ENCODE measurements at places on chromosomes 11 and 22.

GRCh38 chr11:2381494-2382128 lies 4.5 kb downstream of the CD81 start:
- no peak for DNase-seq

- DNase-seq = no peak
These were observed 97.3 kb downstream of the GALNT18 start for GRCh38 chr11:11524436-11525061.

DNA sequence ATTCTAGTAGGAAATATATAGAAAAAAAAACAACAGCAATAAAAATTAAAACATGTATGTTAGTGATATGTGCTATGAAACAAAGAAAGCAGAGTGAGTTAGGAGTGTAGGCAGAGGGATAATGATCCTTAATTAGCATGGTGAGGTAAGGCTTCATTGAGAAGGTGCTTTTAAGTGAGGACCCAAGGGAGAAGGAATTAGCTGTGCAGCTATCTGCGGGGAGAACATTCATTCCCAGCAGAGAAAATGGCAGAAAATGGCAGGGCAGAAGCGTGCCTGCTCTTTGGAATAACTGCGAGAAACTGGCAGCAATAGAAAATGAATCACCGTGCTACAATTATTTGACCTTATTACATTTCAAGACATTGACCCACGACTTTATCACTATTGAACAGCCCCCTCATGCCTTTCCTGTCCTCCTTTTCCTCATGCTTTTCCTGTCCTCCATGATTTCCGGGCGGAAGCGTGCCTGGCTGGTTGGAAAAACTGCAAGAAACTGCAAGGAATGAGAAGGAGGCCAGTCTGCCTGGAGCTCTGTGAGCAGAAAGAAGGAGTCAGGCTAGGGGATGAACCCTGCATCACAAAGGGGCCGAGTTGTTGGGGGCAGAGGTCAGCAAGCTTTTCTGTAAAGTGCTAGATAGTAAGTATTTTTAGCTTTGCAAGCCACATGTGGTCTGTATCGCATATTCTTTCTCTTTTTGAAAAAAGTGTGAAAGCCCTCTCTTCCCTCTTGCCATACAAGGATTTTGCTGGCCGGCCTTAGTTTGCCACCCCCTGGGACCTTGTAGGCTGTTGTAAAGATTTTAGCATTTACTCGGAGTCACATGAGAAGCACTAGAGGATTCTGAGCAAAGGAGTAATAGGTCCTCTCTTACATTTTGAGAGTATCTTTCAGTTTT lies 37.1 kb upstream of the SWAP70 start:
- DNase-seq = no peak

DNA sequence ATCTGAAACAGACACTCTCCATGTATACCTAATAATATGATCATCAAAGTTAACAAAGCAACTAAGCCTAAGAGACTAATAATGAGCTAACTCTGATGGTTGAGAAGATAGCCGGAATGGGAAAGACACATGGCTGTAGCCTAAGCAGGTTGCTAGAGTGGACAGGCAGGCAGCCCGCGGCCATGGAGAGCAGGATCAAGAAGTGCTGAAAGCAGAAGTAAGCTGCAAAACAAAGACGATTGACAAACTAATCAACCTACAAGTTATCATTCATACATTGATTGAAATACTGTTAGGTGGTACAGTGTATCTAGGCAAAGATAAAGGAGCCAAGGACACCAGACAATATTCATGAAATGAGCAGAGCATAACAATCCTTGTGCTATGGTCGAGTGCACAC lies 29.3 kb downstream of the SLN start:
- no peak for DNase-seq

DNA sequence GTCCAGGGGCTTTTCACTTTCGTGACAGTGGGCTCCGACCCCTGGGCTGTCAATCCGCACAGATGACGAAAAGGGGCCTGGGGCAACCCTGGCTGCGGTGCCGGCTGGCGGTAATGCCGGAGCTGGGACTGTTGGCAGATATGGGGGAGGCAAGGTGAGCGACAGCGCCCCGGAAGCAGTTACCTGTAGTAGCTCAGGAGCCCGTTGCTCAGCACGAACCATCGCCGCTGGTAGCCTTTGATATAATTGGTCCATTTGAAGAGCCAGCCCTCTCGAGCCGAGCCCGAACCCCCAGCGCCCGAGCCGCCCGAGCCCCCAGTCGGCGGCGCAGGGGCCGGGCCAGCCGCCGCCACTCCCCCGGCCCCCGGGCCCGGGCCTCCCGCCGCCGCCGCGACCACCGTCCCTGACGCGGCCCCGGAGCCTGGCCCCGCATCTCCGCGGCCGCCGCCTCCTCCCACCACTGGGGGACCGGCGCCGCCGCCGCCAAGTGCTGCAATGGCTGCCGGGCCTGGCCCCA lies 396 bp downstream of the OSBP start:
- DNase-seq = no peak

DNA sequence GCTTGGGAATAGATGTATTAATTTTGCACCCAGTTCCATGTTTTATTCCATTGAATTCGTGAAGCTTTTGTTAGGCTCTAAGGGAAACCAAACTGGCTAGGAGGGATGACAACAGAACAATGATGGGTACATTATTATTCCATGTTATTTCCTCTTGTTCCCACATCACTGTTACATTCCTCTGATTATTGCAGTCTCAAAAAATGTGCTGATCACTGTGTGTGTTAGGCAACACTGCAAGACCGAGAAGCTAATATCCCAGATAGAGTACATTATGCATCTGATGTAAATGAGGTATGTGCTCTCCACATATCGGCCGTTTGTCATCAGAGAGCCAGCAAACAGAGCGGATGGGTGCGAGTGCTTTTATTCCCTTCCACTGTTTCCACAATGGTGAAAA lies 327.9 kb downstream of the SOX6 start:
- no peak for DNase-seq

GRCh38 chr22:27461470-27461869 lies 340.1 kb downstream of the MN1 start:
- DNase-seq = no peak

GRCh38 chr22:22981670-22982571 lies 88.4 kb upstream of the GNAZ start:
- no peak for DNase-seq

DNA sequence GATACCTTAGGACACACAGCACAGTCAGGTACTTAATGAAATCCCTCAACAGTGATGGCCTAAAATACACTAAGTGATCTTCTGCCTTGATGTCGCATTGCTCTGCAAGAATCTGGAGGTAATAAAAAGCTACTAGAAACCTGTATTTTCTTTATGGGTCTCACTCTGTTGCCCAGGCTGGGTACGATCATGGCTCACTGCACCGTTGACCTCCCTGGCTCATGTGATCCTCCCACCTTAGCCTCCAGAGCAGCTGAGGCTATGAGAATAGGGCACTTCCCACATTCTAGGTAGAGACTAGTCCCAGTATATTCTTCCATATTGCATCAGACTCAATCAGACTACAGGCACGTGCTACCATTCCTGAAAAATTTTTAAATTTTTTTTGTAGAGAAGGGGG lies 21.7 kb downstream of the VSIG10L2 start:
- DNase-seq = no peak

- peak; percentile 7 for DNase-seq
These were observed 404.6 kb upstream of the CNTN5 start for GRCh38 chr11:98616098-98616655.

DNA sequence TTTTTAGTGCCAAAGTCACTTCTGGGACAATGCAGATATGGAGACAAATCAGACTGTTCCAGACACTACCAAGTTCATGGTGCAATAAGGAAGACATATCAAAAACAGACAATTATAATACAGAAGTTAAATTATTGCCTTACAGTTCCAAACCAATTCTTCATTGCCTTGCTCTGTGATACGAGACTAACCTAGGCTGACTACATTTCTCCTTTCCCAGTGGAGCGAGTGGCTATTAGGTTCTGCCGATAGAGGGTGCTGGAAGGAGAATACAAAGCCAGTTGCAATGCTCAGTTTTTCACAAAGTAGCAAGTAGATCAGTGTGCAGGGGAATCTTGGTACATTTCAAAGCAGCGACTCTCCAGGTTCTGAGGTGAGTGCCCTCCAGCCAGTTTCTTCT lies 67.8 kb downstream of the FAM168A start:
- no peak for DNase-seq

GRCh38 chr11:75298191-75298975 lies 53.1 kb downstream of the ARRB1 start:
- DNase-seq = no peak

- DNase-seq = no peak
These were observed 37.9 kb downstream of the TMPRSS5 start for GRCh38 chr11:113668255-113668654.

- no peak for DNase-seq
These were observed 59.6 kb upstream of the PPARA start for GRCh38 chr22:46090631-46091201.

GRCh38 chr11:21861314-21861713 lies 331.6 kb upstream of the ANO5 start:
- DNase-seq = no peak

DNA sequence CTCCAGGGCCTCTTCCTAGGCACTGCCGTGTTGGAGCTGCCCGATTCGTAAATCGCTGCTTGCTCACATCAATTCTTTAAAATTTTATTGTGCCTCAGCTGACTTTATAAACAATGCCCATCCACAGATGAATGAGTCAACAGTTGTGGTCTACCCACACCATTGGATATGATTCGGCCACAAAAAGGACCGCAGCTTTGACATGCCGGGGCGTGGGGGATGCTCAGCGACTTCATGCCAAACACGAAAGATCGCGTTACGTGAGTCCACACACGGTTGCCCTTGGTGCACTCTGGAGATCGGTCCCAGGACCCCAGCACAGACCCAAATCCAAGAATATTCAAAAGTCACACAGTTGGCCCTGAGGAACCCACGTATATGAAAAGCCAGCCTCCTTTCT lies 195.7 kb downstream of the CTTN start:
- DNase-seq = no peak

DNA sequence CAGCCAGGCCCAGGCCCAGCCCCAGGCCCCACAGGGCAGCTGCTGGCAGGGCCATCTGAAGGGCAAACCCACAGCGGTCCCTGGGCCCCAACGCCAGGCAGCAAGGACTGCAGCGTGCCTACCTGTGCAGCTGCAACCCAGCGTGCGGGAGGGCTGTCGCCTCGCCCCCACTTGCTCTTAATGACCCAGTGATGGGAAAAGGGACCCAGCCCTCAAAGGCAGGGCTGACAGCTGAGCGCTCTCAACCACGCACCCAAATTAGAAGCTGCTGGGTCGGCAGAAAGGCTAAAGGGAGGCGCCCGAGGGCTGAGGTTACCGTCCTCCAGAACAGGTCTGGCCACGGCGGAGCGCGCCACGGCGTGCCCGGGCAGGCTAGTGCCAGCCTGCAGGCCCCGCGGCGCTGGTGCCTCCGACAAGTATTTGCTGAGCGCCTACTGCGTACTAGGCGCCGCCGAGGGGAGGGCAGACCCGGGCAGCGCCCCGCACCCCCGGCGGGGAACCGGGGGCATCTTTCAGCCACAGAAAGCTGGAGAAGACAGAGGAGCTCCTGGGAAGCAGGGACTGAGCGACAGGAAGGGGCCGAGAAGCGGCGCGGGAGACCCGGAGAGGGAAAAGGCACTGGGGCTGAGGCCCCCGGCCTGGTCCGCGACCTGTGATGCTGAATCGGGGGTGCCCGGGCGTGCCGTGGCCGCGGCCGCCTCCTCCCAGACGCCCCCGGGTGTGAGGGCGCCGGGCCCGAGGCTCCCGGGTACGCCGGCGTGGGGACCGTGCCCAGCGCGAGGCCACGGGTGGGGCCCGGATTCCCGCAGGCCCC lies 773 bp downstream of the HRAS start:
- no peak for DNase-seq

- DNase-seq = peak; percentile 68
These were observed 744.6 kb downstream of the FAM181B start for GRCh38 chr11:81989093-81989492.

- DNase-seq = no peak
These were observed 71.3 kb downstream of the ETS1 start for GRCh38 chr11:128515826-128516778.

- DNase-seq = no peak
These were observed 195.6 kb downstream of the GRIK4 start for GRCh38 chr11:120707098-120707497.

DNA sequence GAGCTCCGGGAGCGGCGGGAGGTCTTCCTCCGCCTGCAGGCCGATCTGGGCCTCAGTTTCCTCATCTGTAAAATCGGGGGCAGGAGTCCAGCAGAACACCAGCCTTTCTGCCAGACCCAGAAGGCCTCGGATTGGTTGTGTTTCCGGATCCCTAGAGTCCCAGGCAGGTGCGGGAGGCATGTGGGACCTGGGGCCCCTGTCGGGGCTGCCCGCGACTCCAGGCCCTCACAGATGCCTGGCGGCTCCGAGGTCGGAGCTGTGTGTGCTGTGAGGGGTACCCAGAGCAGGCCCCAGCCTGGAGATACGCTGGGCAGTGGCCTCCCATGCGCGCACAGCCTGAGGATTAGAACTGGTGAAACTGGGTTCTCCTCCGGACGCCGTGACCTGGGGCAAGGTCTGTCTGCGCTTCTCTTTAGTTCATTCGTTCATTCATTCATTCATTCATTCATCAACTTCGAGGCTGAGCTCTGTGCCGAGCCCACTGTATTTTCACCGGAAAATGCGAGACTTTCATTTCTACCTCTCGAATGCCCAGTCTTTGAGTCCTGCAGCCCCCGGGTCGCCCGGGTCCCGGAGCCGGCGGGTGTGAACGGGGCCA lies 24.6 kb downstream of the FLRT1 start:
- no peak for DNase-seq

DNA sequence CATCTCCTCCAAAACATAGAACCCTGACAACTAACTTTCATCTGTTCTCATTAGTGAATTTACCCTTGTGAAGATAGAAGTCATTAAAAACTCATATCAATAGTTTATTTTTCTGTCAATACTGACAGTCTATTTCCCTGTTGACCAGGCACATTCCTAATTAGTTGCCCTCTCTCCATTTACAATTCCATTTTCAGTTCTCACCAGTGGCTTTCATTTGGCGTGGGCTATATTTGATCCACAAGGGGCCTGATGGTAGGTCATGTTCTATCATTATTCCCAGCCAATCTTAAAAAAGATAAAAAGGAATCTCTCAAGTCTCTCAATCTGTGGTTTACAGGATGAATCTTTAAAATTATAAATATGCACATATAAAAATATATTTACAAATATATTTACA lies 3.9 kb upstream of the AKIP1 start:
- DNase-seq = no peak

- peak; percentile 91 for DNase-seq
These were observed 24.4 kb upstream of the FBLN1 start for GRCh38 chr22:45478108-45478771.

- DNase-seq = no peak
These were observed 38.2 kb downstream of the GLYATL1 start for GRCh38 chr11:58977470-58977869.

GRCh38 chr11:61201476-61201875 lies 1.8 kb upstream of the PGA3 start:
- no peak for DNase-seq

- DNase-seq = peak; percentile 4
These were observed 26.8 kb upstream of the RAG1 start for GRCh38 chr11:36540998-36541397.

DNA sequence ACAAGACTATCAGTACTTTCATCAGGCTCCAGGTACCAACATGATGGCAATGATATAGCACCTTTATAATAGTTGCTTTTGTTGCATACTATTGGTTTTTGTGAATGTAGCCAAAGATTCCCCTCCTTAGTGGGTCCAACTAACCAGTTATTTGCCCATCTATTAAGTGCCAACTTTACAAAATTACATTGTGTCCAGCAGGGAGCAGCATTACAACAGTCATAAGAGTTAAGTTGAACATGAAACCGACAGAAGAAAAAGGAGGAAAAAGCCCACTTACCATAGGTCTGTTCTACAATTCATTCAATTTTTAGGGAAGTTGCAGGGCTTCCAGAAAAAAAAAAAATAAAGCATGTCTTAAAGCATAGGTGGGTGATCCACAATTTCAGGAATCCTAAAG lies 21.6 kb downstream of the IMMP1L start:
- peak; percentile 71 for DNase-seq
